ENCODE measurements at places on chromosomes 3 and 15. TPM values are rescaled to one million over a fixed set of nuclear protein-coding genes. Genes with fewer than 3 reads are reported as not detected.

GRCh38 chr3:141151439-141151838 is 80.2 kb upstream of the PXYLP1 start:
- no peak for DNase-seq

DNA sequence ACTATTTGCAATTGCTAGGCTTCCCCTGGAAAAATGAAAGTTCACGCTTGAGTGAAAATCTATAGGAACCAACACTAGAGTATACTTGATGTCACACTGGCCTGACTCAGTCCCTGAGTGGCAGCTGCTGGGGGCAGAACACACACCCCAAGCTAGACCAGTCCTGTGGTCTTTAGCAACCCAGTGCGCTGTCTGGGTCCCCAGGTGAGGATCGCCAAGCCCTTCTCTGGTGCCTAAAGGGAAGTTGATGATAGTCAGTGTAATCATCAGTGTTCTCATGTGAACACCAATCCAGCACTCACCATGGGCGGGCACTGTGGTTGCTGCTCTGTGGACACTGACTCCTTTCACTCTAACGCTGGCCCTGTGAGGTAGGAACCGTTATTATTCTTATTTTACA is 11.2 kb downstream of the ALDH1A3 start:
- peak; percentile 2 for DNase-seq

GRCh38 chr3:101884776-101885175 is 35.5 kb downstream of the NFKBIZ start:
- no peak for DNase-seq

RPL15 gene
- 1,871 TPM for total RNA-seq

GRCh38 chr3:108189440-108189839 is 32.8 kb downstream of the IFT57 start:
- no peak for DNase-seq

RLBP1 gene
- total RNA-seq, result under 0.01 TPM

GOLGA8S gene
- total RNA-seq, result under 0.01 TPM

DNA sequence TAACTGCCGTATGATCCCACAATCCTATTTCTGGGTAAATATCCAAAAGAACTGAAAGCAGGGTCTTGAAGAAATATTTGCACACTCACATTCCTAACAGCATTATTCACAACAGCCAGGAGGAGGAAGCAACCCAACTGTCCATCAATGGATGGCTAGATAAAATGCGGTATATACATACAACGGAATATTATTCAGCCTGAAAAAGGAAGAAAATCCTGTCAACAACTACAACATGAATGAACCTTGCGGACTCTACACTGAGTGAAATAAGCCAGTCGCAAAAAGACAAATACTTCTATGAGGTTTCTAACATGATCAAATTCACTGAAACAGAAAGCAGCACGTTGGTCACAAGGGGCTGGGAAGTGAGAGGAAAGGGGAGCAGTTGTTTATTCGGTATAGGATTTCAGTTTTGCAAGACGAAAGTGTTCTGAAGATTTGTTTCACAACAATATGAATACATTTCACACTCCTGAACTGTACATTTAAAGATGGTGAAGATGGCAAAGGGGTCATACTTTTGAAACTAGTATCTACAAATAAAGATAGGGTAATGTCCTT is 6.2 kb downstream of the DLG1 start:
- DNase-seq, result no peak

ZNF80 gene
- not detected for total RNA-seq

GRCh38 chr3:81952141-81952540 is 190.7 kb upstream of the GBE1 start:
- DNase-seq, result no peak

P2RY14 gene
- total RNA-seq, result not detected

SIDT1 gene
- total RNA-seq, result under 0.01 TPM

DNA sequence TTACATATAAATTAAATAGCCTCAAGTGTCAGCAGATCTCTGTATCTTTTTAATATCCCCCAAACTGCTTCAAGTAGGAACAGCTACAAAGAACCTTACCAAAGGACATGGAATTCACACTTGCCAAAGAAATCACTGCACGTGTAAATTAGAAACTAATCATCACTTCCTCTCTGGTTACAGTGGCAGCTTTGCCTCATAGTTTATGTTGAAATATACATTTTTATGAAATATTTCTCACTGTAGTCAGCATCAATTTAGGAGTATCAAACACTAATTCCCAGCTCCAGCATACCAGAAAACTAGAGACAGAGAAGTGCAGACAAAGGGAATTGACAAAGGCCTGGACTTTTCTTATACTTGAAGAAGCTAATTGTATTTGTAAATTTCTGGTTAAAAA is 260.9 kb downstream of the TIGIT start:
- DNase-seq, result no peak

- peak; percentile 96 for DNase-seq
Measured at GRCh38 chr15:101372149-101372577, 77.1 kb upstream of the SNRPA1 start.

DNA sequence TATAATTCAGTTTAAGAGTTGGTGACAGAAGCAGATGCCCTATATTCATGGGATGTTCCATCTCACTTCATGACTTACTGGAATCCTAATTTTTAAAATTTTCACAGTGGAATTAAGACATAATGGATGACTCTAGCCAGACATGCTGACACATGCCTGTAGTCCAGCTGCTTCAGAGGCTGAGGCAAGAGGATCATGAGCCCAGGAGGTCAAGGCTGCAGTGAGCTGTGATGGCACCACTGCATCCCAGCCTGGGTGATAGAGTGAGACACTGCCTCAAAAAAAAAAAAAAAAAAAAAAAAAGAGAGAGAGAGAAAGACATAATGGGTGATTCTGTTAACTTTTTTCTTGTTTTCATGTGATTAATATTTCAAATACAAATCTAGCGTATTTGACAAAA is 123.6 kb downstream of the KLHL25 start:
- no peak for DNase-seq

GRCh38 chr15:38202361-38202760 is 50.3 kb upstream of the SPRED1 start:
- DNase-seq, result no peak

- DNase-seq, result no peak
Measured at GRCh38 chr15:37933666-37934065, 774 bp upstream of the TMCO5A start.

LRRK1 gene
- 15.2 TPM for total RNA-seq

PLA2G4E gene
- not detected for total RNA-seq

DNA sequence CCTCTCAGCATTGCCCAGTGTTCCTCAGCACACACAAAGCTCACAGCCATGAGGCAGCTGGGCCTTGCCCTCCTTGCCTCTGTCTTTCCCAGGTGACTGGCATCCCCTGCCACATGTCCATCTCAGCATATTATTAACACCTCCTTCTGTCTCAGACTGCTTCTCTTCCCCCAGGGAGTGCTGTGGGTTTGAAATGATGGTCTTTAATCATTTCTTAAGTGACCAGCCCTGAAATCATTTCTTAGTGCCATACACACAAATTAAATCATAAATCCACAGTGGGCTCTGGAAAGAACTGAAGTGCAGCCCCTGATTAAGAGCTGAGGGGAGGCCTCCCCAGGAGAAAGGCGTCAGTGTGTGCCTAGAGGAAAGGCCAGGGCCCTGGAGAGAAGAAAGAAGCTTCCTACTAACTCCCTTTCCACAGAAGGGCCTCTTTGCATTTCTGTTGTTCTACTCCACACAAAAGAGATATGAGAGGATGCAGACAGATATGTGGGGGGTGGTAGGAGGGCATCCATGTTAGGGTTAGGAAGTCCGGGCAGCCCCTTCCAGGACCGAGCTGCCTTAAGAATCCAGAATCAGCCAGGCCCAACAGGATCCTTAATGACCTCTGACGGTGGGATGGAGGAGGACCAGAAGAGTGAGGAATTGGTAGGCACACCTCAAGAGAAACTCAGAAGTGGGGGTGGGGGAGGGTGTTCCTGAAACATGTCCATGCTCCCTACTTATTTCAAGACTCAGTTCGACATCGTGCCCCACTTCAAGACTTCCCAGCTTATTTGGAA is 290.8 kb downstream of the EPHB1 start:
- DNase-seq, result no peak

- DNase-seq, result no peak
Measured at GRCh38 chr15:73624530-73624929, 8.7 kb downstream of the NPTN start.

GRCh38 chr3:171160325-171160724 is 133.8 kb upstream of the SLC2A2 start:
- no peak for DNase-seq

PLA2G4D gene
- not detected for total RNA-seq

DNA sequence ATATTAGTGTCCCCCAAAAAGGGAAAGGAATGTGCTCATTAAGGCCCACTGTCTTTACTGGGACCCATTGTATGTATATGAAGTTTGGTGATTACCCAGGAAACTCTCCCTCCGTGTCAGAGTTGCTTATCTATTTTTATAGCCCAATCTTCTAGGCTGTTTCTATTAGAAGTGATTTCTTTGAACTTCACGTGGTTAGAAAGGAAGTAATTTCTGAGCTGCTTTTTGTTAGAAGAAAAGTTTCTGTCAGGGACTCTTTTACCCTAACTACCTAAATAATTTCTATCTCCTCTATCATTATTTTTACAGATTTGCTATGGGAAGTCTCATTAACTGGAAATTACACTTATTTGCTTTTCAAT is 17.7 kb upstream of the SENP7 start:
- DNase-seq, result no peak

DNA sequence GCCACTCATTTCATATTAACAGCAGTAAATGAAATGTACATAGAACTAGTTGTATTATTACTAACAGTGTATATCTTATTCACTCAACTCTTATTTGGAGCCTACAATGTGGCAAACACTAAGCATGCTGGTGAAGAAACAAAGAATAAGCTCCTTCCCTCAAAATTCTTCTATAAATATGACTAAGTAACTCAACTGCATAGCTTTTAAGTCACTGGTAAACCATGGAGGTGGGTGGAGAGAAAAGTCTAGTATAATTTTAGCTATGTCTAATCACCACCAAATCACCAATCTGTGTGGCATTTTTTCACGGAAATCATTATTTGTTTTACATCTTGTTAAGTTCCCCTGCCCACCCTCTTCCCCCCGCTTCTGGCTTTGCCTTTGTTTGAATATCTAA is 17.5 kb downstream of the COPS2 start:
- DNase-seq, result peak; percentile 41

GRCh38 chr15:77816983-77817382 is 184.3 kb upstream of the LINGO1 start:
- DNase-seq, result no peak

DNA sequence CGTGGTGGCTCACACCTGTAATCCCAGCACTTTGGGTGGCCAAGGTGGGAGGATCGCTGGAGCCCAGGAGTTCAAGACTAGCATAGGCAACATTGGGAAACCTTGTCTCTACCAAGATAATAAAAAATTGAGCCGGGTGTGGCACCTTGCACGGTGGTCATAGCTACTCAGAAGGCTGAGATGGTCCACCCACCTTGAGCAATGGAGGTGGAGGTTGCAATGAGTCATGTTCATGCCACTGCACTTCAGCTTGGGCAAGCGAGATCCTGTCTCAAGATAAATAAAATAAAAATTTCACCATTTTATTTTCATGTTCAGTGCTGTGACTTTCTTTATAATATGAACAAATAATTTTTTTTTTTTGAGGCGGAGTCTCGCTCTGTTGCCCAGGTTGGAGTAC is 12.5 kb downstream of the MAPK6 start:
- no peak for DNase-seq

RHOA gene
- 899 TPM for total RNA-seq

CHL1 gene
- 3.6 TPM for total RNA-seq

RBPMS2 gene
- total RNA-seq, result 0.29 TPM

AMIGO3 gene
- 0.29 TPM for total RNA-seq

PDHB gene
- total RNA-seq, result 78.2 TPM
